Activated CD4-positive, CD25-positive, alpha-beta regulatory T cell treated with anti-CD3 and anti-CD28 coated beads, Interleukin-2, amount 50 U/mL, for 72 hours (primary cell): ENCODE measurements at places on chromosomes 13 and 19.

DNA sequence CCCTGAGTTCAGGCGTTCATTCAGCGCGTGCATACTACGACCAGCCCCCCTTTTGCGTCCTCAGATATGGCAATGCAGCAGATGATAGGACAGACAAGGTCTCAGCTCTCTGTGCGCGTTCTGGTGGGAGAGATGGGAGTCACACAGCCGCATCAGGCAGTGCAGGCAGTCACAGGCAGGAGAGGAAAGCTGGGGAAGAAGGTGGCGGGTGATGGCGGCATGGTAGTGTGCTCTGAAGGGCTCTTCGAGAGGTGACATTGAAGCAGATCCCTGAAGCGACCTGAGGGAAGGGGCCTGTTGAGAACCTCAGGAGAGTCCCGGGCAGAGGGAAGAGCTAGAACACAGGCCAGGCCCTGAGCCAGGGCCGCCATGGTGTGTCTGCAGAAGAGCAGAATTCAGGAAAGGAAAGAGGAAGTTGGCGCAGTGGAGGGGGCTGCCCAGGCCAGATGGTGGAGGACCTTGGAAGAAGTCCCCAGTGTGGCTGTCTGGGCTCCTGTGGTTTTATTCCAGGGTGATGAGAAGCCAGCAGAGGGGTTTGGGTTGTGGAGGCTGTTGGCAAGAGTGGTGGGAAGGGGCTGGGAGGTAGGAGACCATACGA, 3.5 kb downstream of the USF2 start:
- no peak for DNase-seq

DNA sequence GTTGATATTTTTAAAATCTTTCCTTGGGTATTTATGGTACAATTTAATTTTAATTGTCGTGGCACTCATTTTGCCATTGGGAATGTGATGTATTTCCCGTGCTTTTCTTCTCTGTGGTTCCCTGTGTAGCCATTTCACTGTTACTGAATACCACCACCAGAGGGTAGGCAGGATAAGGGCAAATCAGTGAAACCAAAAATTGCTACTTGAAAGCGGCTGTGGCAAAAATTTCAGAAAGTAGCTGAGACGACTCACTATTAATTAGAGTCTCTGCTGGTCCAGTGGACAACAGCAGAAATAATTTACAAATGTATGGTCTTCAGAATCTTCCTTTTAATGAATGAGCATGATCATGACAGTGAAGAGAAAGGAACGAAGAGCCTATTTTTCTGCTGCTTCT, 34.4 kb upstream of the MIR17HG start:
- no peak for DNase-seq

- DNase-seq: no peak
Observed at GRCh38 chr13:33787051-33787591, 30.8 kb upstream of the RFC3 start.

- no peak for DNase-seq
Observed at GRCh38 chr13:99630269-99630898, 129.1 kb downstream of the TM9SF2 start.

DNA sequence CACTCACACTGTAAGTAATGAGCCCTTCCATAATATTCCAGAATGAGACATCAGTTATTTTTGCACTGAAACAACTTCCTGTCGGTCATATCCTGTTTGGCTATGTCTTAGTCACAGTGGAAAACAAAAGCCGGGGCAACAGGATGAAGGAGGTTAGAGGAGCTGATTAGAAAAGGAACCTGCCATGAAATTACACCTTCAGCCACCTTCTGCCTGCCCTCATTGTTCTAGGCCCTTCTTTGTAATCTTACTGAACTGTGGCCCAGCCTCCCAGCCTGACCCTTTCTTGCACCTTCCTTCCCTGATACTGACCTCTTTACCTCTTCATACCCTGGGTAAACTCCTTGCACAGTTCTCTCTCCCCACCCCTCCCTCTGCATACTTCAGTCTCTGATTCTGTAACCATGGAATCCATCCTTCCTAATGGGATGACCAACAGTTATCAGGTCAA, 67.3 kb downstream of the DOCK9 start:
- DNase-seq: no peak

DNA sequence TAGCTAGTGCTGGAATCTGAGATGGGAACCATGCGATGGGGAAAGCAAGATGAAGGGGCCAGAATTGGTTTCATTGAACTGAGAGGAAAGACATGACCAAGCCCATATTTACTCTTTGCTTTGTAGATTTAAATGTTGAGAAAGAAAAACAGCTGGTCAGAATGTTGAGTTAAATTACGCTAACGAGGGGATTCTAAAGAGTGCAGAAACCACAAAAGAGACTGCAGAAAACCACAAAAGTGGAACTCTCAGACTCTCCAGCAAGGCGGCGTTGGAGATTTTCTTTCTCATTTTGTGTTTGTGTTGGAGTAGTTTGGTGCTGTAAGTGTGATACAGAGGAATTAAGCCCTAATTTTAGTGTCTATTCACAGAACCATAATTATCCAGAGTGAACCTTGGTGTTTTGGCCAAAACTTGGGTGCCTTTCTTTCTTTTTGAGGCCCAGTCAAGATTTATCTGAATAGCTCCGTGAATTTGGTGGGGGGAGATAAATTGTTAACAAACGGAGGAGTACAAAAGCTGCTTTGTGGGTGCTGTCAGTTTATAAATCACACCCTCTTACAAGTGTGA, 26.3 kb downstream of the SAE1 start:
- DNase-seq: no peak

DNA sequence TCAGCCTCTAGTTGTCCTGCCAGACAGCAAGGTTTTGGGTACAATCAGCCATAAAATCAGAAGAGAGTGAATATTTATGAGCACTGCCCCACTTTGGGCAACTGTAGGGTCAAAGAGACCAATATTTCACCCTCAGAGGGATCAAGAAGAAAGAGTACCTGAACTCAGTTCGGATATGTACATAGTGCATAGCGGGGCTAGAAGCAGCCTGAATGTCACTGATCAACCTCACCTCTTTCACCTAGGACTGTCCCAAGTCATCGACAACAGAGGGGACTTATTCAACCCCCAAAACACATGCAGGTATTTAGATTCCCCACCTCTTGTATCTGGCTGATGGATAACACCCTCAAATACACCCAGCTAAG, 446.9 kb downstream of the COG6 start:
- no peak for DNase-seq

GRCh38 chr13:39603424-39603947, 493 bp upstream of the LHFPL6 start:
- DNase-seq: no peak

- DNase-seq: no peak
Observed at GRCh38 chr19:31510635-31511034, 161.4 kb upstream of the TSHZ3 start.

DNA sequence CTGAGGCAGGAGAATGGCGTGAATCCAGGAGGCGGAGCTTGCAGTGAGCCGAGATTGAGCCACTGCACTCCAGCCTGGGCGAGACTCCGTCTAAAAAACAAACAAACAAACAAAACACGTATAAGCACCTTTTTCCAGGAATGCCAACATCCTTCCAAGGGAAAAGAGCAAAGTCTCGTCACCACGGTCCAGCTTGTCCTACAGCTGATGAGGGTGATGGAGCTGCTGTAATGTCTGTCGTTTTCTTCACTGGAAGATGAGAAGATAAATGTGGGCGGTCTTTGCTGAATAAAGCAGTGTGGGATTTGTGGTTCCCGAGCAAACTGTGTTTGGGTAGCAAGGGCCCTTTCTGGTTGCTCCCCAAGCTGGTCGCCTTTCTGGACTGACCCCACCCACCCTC, 166.6 kb downstream of the PTPRS start:
- DNase-seq: no peak

DNA sequence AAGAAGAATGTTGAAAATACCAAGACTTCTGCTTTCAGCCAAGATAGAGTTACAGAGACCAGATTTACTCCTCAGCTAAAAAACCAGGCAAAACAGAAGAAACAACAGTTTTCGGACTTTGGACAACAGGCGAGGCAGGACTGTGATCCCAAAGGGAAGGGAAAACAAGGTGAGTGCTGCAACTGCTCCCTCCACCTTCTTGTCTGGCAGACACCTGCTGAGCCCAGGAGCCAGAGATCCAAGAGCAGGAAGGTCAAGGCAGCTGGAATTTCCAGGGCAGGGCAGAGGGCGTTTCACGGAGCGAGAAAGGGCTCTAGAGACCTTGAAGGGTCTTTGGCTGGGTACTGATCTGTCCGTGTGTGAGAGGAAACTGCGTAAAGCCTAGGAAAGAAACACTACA, 32.9 kb upstream of the SLC7A9 start:
- no peak for DNase-seq

- no peak for DNase-seq
Observed at GRCh38 chr13:29567411-29567810, 28.1 kb downstream of the SLC7A1 start.
